ENCODE measurements at places on chromosomes 13 and 19.

GRCh38 chr13:34139660-34140227 is 321.8 kb downstream of the RFC3 start:
- DNase-seq, result no peak

- DNase-seq, result no peak
These were observed 259.9 kb downstream of the FOXO1 start for GRCh38 chr13:40406405-40407120.

GRCh38 chr19:40610396-40611064 is 9.4 kb downstream of the LTBP4 start:
- DNase-seq, result no peak

DNA sequence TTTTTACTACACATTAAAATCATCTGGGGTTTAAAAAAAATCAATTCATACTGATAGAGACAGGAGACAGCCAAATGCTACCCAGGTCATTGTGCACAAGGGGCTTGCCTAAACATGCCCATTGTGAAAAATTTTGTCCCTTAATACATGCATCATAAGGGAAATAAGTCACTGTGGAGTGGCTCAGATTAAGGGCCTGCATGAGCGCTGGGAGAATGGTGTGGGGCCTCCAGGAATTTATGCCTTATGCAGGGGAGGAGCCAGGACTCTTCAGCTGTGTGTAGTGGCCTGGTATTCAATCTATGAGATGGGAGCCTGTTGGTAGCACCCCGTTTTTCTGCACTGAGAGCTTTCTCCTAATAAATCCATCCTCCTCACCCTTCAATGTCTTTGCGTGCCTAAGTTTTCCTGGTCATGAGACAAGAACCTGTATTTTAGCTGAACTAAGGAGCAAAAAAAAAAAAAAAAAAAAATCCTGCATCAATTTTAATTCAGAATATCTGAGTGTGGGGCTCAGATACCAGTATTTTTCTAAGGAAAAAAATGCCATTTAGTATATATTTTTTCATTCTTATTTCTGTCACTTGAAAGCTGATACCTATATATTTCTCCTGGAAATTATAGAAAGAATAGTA is 997.6 kb upstream of the ATXN8OS start:
- no peak for DNase-seq

- no peak for DNase-seq
These were observed 204.3 kb downstream of the DNAJC15 start for GRCh38 chr13:43227721-43228120.

GRCh38 chr13:20192158-20192835 is 441 bp downstream of the GJB2 start:
- DNase-seq, result no peak

DNA sequence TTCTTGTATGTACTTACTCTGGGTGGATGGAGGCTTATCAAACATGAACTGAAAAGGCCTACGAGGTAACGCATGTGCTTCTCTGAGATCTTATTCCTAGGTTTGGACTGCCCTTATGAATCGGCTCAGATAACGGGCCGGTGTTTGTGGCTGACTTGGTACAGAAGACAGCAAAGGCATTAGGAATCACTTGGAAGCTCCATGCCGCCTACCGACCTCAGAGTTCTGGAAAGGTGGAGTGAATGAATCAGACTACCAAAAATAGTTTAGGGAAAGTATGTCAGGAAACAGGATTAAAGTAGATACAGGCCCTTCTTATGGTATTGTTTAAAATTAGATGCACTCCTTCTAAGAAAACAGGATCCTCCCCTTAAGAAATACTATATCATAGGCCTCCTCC is 172.4 kb upstream of the PCDH9 start:
- DNase-seq, result no peak

- no peak for DNase-seq
These were observed 635 bp upstream of the PCCA start for GRCh38 chr13:100088273-100088643.

All from NCI-H510A (cell line).